ENCODE measurements at places on chromosomes 12 and 14. TPM values are rescaled to one million over a fixed set of nuclear protein-coding genes. Genes with fewer than 3 reads are reported as not detected.

- H3K36me3 ChIP-seq, result no peaks in the 10 kb centered on the region
- no peaks in the 10 kb centered on the region for H3K27me3 ChIP-seq
- peaks cover 11% of the 10 kb centered on the region for H3K4me1 ChIP-seq
These were observed 244.4 kb upstream of the FOXN3 start for GRCh38 chr14:89661392-89661791.

The RFX4 gene
- not detected for total RNA-seq

DNA sequence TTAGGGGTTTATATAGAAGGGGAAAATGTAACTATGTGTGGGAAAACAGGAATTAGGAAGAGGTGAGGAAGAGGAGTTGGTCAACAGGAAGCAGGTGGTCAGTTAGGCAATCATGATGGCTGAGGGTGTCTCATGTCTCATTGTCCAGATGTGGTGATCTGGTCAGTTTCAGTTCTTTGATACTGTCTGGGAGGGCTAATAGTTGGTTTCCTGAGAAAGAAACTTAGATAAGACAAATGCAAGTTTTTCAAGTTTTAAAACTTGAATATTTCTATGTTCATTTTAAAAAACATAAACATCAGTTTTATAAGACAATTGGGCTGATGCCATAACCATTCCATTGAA is 1121.8 kb upstream of the USP15 start:
- no peak overlapping the region for H3K27ac ChIP-seq
- DNase-seq, result no peak
- H3K4me1 ChIP-seq, result no peaks in the 10 kb centered on the region
- H3K36me3 ChIP-seq, result peaks cover 10% of the 10 kb centered on the region
- H3K4me3 ChIP-seq, result no peak overlapping the region

- DNase-seq, result no peak
- peak overlapping the region; percentile 100 for H3K27ac ChIP-seq
- peak overlapping the region; percentile 85 for H3K4me3 ChIP-seq
These were observed 167.8 kb upstream of the HIF1A start for GRCh38 chr14:61527325-61528100.

The SLC17A8 gene
- total RNA-seq, result not detected

GRCh38 chr12:3200814-3201233 is 123.6 kb downstream of the TSPAN9 start:
- peak overlapping the region; percentile 6 for H3K4me3 ChIP-seq
- no peak for DNase-seq
- H3K27me3 ChIP-seq, result peaks cover 37% of the 10 kb centered on the region
- H3K36me3 ChIP-seq, result no peaks in the 10 kb centered on the region
- H3K4me1 ChIP-seq, result peaks cover 3% of the 10 kb centered on the region

- DNase-seq, result no peak
- H3K27me3 ChIP-seq, result no peaks in the 10 kb centered on the region
- H3K4me3 ChIP-seq, result no peak overlapping the region
- H3K27ac ChIP-seq, result no peak overlapping the region
- peaks cover 26% of the 10 kb centered on the region for H3K4me1 ChIP-seq
These were observed 200.6 kb downstream of the EFCAB11 start for GRCh38 chr14:89753828-89754412.

DNA sequence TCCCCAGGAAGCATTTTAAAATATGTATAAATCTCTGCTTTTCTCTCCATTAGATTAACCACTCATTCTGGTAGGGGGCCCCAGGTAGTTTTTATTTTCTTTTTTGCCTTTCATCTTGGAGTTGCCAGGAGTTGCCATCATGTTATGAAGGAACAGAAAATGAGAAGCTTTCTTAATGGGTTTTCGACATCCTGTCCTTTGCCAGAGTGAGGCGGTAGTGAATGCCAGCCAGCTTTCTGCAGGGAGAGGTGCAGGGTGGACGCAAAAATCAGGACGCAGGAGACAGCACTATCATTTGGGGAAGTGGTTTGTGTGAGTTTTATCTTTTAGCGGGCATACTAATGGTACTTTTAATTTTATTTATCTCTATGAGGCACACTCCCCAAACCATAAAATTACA is 1.7 kb downstream of the RASSF8 start:
- peak overlapping the region; percentile 78 for H3K4me3 ChIP-seq
- peaks cover 69% of the 10 kb centered on the region for H3K27me3 ChIP-seq
- peaks cover 8% of the 10 kb centered on the region for H3K4me1 ChIP-seq
- DNase-seq, result no peak
- peaks cover 4% of the 10 kb centered on the region for H3K36me3 ChIP-seq

The LRCOL1 gene
- not detected for total RNA-seq

DNA sequence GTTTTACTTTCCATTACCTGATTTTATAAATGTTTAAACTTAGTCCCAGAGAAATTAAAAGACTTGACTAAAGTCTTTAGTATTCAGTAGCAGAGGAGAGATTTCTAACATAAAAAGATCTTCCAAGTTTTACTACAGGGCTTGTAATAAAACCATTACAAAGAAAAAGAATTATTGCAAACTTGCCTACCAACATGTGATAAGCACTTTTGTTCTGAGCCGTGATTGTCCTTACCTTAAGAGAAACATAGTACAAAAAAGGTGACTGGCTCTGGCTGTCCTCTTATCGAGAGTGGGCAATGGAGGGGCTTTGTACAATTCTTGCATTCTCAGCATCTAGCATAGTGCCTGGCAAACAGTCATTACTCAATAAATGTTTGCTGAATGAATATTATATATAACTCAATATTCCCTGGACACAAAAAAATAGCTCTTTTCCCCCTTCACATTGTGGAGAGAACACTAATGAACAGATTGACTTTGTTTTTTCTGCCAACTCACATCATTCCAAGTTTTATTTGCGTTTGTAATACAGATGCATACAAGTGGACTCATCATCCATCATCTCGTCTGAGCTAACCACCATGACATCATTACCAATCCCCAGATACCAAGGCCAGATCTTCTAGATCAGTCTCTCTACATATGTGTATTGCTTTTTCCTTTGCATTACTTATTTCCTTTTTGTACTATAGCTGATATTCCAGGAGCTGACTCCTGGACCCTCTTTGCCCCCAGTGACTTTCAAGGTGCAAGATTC is 192.8 kb upstream of the EEA1 start:
- no peak for DNase-seq
- H3K4me3 ChIP-seq, result no peak overlapping the region
- peaks cover 9% of the 10 kb centered on the region for H3K27me3 ChIP-seq
- H3K27ac ChIP-seq, result no peak overlapping the region
- H3K4me1 ChIP-seq, result no peaks in the 10 kb centered on the region

The LTB4R2 gene
- 27.1 TPM for total RNA-seq

- DNase-seq, result no peak
- H3K4me3 ChIP-seq, result no peak within 1 kb of the TSS
- no peaks in the 10 kb centered on the region for H3K36me3 ChIP-seq
- peaks cover 7% of the 10 kb centered on the region for H3K27me3 ChIP-seq
- H3K27ac ChIP-seq, result no peak within 1 kb of the TSS
- peaks cover 2% of the 10 kb centered on the region for H3K4me1 ChIP-seq
These were observed at the start of gene SLC7A8 for GRCh38 chr14:23183479-23183878. TSS of gene SLC7A8 (minus strand) at chr14:23183660. CDS start at chr14:23182914, 746 bp downstream.

DNA sequence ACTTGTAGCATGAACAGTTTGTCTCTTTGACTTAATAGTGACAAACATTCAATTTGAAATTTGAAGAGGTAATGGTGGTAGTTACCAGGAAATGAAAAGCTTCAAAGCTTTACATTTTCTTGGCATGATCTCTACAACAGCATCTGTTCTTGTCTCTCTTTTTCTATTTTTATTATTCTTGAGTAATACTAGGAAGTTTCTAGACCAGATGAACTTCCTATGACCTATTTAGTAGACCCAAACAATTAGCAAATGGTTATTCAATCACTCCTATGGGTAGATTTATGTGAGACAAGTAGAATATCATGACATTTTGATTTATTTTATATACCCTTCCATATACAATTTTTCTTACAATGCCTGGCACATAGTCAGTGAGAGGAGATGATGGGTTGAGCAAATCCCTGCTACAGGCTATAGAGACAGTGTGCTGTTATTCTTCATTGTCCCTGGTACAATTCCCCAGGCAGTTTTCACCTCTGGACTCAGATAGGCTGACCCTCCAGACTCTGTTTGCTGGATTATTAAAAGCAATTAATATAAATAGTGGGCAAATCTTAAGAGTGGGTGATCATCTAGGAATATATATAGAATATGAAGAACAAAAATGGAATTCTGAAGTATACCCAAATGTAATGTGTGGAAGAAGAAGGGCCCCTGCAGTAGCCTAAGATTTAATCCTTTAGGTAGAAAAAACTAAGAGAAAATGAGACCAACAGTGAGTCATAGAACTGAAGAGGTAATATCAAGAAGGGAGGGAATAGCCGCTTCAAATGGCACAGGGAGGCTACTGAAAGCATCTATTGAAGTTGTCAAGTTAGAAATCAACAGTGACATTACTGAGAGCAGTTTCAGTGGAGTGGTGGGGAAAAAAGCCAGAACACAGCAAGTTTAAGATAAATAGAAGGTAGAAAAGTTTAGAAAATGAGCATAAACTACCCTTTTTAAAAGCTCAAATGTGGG is 512.0 kb downstream of the FOXG1 start:
- H3K4me3 ChIP-seq, result no peak overlapping the region
- no peaks in the 10 kb centered on the region for H3K36me3 ChIP-seq
- H3K4me1 ChIP-seq, result no peaks in the 10 kb centered on the region
- H3K27ac ChIP-seq, result no peak overlapping the region
- no peak for DNase-seq

GRCh38 chr12:22609501-22609900 is 15.5 kb upstream of the ETNK1 start:
- H3K4me1 ChIP-seq, result no peaks in the 10 kb centered on the region
- no peak for DNase-seq
- H3K4me3 ChIP-seq, result no peak overlapping the region
- H3K27me3 ChIP-seq, result peaks cover 20% of the 10 kb centered on the region
- peaks cover 8% of the 10 kb centered on the region for H3K36me3 ChIP-seq
- no peak overlapping the region for H3K27ac ChIP-seq

The KRT82 gene
- total RNA-seq, result not detected

The SERPINA6 gene
- not detected for total RNA-seq

DNA sequence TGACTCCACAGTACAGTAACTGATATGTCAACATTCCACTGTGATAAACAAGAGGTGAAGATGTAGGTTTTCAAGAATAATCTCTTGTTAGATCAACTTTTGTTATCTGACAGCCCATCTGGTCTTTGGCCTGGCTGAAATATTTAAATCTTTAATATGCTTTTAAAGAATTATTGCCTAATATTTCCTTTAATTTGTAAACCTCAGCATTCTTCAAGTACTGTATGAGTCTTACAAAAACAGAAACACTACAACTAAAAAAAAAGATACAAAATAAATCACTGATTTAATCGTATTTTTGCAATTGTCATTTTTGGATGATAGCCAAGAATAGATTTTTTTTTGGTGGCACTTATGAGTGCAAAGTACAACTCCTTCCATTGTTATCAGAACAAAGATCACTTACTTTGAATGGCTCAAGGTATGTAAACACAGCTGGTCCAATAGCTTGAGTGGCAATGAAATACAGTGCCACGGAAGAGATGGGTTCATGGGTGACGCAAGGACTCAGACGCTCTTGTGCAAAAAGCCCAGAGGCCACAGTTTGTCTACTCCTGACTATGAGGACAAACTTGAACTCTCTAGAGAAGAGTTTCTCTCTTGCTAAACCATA is 109.5 kb downstream of the PAX9 start:
- H3K27ac ChIP-seq, result no peak overlapping the region
- H3K4me3 ChIP-seq, result no peak overlapping the region
- no peak for DNase-seq
